Epithelial cell of prostate (primary cell): ENCODE measurements at places on chromosomes 7 and 10.
A peak's percentile ranks its signal among the peaks of the same experiment; 100 is the strongest.

DNA sequence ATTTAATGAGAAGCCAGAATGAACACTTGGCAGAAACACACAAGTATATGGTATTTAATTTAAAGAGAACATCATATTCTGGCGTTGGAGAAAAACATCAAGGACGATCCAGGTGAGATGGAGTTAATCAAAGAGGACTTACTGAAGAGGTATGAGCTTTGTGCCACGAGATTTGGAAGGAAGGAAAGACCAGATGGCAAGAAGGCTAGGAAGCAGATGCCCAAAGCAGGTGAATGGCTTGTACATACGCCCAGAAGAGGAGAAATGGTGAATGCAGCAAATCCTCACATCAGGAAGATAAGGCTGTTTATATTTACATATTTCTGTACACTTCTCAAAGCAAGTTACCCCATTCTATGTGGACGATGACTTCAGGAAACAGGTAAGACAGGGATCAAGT is 163.9 kb upstream of the PLXNA4 start:
- no peak for DNase-seq

GRCh38 chr7:68041554-68041953 is 1044.9 kb downstream of the TYW1 start:
- DNase-seq = no peak

DNA sequence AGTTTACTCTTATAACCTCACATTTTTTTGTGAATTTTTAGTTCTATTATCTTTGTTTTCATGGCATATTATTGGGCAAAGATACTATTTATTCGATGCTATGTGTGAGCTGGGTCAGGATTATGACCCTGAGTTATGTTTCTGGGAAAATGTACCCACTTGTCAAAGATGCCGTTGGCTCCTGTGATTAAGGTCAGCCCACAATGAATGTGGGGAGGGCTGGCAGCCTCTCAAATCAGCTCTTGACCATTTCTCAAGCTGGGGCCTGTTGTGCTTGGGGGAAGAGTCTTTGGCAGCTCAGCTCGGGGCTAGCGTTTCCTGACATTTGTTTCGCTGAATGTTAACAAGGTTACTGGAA is 97.5 kb downstream of the TCF7L2 start:
- no peak for DNase-seq

GRCh38 chr10:59997827-59998525 is 91.6 kb upstream of the CCDC6 start:
- DNase-seq = no peak

DNA sequence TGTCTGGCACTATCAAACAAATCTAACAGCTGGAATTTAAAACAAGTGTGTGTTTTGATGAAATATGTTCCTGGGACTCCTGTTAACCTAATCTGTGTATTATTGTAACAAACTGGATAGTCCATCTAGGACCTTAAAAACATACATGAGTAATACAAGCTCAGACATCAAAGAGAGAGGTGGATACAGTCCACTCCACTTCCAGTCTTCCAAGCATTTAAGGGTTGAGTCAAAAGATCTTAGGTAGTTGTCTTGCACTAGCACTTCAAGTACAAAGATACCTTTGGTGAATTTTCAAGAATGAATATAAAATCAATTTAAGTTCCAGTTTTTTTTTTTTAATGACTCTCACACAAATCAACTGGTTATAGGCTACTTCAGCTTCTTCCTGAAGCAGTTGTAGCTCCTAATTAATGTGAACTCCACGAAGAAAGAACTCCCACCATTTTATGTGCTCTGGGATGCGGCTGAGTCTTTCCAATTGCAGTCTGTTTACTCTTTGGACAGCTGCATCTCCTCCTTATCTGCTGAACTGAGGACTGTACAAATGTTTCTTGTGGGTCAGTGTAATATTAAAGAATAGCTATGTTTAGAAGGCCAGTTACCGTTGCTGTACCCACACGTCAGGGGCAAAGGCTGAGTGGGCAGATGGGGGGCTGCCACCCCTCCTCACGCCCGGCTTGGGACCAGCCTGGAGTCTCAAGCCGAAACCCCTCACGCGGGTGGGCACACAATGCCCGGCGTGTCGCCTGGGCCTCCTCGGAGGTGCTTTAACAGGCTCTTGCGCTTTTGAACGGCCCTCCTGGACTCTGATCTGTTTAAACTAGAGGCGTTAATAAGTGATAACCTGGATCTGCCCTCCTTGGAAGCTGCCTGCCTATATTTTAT is 2.9 kb upstream of the IGF2BP3 start:
- DNase-seq = no peak

- no peak for DNase-seq
Observed at GRCh38 chr7:127578711-127579275, 6.6 kb downstream of the GCC1 start.

- no peak for DNase-seq
Observed at GRCh38 chr7:10708447-10708846, 265.2 kb upstream of the PHF14 start.

- DNase-seq = no peak
Observed at GRCh38 chr10:64039198-64039597, 518.0 kb downstream of the REEP3 start.

GRCh38 chr7:31116615-31117014 is 64.5 kb downstream of the ADCYAP1R1 start:
- no peak for DNase-seq

DNA sequence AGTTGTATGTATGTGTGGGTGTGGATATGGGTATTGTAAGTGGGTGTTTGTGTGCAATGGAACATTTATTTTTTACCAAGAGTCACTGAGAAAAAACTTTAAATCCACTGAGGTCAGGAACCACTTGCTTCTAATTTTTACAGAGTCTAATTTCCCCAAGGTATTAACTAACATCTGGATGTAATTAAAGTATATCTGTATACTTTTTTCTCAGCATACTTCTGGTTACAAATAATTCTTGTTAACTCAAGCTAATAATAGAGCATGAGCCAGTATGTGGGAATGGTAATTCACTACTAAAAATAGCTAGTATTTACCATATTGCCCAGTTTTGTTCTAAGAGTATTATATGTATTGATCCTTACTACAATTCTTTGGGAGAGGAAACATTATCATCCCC is 24.6 kb upstream of the STEAP4 start:
- no peak for DNase-seq

DNA sequence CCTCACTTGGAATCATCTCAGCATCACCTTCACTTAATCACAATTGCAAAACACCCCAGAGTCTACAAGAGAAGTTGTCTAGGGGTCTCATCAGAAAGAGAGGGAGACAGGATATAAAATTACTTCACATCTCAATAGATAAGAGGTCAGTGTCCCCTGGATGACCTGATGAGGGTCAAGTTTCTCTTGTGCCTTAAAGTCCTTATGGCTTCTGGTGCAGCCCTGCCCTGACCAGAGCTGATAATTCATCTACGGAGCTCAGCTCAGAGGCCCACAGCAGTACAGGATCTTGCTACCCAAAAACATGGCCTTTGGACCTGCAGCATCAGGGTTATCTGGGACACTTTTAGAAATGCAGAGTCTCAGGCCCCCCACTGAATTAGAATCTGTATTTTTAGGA is 111.1 kb upstream of the GLI3 start:
- DNase-seq = no peak

- DNase-seq = peak; percentile 37
Observed at GRCh38 chr7:99193527-99194220, 14.2 kb downstream of the KPNA7 start.

DNA sequence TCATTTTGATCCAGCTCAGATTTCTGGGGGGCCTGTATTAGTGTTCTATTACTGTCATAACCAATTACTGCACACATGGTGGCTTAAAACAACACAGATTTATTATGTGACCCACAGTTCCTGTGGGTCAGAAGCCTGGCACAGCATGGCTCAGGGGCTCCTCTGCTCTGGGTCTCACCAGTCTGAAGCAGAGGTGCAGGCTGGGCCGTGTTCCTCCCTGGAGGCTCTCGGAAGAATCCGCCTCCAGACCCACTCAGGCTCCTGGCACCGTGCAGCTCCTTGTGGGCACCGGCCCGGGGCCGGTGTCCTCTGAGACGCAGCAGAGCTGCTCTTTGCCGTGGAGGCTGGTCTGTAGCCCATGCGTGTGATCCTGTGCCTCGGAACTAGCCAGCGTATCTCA is 61.5 kb downstream of the RAMP3 start:
- DNase-seq = no peak

DNA sequence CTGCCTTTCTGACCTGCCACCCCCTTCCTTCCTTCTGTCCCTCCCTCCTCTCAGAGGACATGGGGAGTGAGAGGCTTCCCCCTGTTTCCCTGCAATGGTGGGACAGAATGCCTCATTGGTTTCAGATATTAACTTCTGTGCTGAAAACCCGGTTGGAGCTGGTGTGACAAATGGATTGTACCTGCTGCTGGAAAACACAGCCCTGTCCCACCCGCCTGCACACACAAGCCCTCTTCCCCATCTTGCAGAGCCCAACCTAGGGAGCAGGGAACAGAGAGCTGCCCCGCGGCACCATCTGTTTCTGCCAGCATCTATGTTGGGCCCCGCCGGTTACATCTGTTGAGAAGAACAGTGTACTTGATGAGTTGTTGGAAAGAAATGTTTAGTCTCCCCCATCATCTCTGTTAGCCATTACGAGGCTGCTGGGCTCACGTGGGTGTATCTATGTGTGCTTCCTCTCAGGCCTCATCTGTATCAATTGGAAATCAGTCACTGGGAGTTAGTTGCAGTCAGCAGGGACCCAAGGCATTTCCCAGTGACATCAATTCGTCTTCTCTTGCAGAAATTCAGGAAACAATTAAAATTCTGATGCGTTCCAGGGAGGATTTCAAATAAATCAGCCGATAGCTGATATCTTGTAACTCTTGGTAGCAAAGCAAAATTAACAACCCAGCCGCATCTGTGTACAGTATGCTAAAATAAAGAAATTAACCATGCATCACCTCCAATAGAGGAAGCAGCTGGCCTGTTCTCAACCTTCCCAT is 725.6 kb upstream of the GALNT17 start:
- DNase-seq = no peak

DNA sequence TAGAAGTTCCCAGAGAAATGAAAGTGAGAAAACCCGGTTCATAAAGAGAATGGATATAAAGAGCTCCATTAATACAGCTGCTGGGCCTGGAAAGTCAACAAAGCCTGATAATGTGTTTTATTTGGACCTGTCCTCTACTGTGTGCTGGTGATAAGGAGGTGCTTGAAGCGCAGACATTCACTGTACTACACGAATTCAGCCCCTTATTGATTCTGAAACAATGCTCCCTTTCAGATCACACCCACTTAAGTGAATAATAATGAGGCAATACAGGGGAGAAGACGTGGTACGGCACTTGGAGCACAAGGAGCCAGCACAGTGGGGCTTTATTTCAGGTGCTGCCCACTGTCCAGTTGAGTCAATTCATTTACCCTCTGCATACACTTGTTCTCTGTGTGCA is 260.8 kb downstream of the FGFR2 start:
- no peak for DNase-seq

DNA sequence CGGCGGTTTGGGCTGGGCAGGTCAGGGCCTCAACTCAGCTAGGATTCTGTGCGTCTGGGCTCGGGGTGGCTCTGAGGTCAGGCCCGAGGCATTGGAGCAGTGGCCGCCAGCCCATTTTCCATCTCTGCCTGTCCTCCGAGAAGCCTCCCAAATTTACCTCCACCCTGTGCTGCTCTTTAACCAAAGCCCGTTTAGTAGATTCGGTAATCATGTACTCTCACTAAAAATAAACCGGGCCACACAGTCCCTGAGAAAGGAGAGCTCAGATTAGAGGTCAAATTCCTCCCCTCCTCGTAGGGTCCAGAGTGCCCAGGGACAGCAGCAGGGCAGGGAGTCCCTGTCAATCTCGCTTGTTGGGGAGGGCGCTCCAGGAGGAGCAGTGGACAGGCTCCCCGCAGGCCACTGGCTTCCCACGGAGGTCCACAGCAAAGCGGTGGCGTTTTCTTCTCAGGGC is 88.7 kb upstream of the CHST15 start:
- no peak for DNase-seq

GRCh38 chr7:36469236-36469635 is 79.6 kb downstream of the ANLN start:
- DNase-seq = no peak

DNA sequence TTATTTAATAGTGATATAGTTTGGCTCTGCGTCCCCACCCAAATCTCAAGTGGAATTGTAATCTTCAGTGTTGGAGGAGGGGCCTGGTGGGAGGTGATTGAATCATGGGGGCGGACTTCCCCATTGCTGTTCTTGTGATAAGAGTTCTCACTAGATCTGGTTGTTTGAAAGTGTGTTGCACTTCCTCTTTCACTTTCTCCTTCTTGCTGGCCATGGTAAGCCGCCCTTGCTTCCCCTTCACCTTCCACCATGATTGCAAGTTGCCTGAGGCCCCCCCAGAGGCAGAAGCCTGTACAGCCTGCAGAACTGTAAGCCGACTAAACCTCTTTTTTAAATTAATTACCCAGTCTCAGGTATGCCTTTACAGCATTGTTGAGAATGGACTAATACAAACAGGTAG is 101.4 kb downstream of the MTPAP start:
- no peak for DNase-seq

- DNase-seq = peak; percentile 50
Observed at GRCh38 chr10:17003151-17003550, 126.5 kb downstream of the CUBN start.

- no peak for DNase-seq
Observed at GRCh38 chr10:31490858-31491504, 172.0 kb downstream of the ZEB1 start.

DNA sequence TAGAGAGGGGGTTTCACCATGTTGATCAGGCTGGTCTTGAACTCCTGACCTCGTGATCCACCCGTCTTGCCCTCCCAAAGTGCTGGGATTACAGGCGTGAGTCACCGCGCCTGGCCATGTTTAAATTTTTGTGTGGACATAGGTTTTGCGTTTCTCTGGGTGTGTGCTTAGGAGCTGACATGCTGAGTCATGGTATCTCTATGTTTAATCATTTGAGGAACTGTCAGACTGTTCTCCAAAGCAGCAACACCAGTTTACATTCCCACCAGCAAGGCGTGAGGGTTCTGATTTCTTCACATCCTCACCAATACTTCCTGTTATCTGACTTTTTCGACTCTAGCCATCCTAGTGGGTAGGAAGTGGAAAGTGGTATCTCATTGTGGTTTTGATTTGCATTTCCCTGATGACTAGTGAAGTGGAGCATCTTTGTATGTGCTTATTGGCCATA is 153.7 kb downstream of the DNAJB6 start:
- peak; percentile 86 for DNase-seq

- no peak for DNase-seq
Observed at GRCh38 chr10:99926925-99927720, 82.6 kb downstream of the DNMBP start.
